ENCODE measurements at places on chromosomes 7 and 10. TPM values are rescaled to one million over a fixed set of nuclear protein-coding genes. Genes with fewer than 3 reads are reported as not detected.
A peak's percentile ranks its signal among the peaks of the same experiment; 100 is the strongest.

GHITM gene
- total RNA-seq: 468 TPM

GRCh38 chr10:68406111-68406814, 814 bp downstream of the RUFY2 start:
- H3K36me3 ChIP-seq: peaks cover 2% of the 10 kb centered on the region
- peak overlapping the region; percentile 94 for H3K27ac ChIP-seq
- no peaks in the 10 kb centered on the region for H3K27me3 ChIP-seq
- H3K4me1 ChIP-seq: peaks cover 24% of the 10 kb centered on the region
- DNase-seq: peak; percentile 48

GRCh38 chr7:149773446-149774236, at the start of gene ZNF467:
ZNF467 (minus strand) TSS chr7:149773588; CDS start chr7:149771032, 2,556 bp downstream.
- no peaks in the 10 kb centered on the region for H3K36me3 ChIP-seq
- H3K27me3 ChIP-seq: no peaks in the 10 kb centered on the region
- H3K27ac ChIP-seq: peak within 1 kb of the TSS; percentile 84
- peak; percentile 79 for DNase-seq
- peaks cover 51% of the 10 kb centered on the region for H3K4me1 ChIP-seq

GDF2 gene
- total RNA-seq: not detected

SH2D4B gene
- total RNA-seq: not detected

DNA sequence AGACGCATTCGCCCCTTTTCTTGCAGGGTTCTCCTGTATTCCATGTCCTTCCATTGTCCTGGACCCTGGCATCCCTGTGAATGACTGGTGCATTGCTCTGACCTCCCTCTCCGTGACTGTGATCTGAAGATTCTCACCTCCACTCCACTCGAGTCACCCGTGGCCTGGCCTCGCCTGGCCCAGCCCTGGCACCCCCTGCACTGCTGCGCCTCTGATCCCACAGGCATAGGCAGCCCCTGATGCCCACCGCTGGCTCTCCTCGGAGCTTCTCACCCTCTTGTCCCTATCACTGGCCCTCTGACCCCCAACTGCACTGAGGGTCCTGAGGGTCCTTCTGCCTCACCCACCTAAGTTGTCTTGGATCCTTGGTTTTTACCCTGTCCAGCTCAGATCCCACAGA, 2.2 kb upstream of the MMP21 start:
- H3K4me3 ChIP-seq: no peak overlapping the region
- no peak overlapping the region for H3K27ac ChIP-seq
- H3K4me1 ChIP-seq: no peaks in the 10 kb centered on the region
- peaks cover 3% of the 10 kb centered on the region for H3K27me3 ChIP-seq
- no peaks in the 10 kb centered on the region for H3K36me3 ChIP-seq
- no peak for DNase-seq

DNA sequence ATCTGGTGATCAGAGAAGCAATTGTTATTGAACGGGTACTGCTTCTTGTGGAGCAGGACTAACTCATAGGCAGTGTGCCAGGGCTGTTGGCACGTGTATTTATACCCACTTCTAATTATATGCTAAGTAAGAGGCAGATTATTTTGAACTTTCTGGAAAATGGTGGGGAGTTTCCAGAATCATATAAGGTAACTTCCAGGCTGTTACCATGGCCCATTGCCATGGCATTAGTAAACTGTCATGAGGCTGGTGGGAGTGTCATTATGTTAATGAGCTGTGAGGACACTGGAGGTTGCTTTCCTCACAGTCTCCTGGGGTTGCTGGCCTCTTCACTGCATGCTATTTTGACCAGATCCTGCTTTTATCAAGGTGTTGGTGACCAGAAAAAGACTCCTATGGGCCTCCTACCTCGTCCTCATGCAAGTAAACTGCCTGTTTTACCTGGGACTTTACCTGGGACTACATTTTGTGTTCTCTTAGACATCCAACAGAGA, 122.6 kb downstream of the KCND2 start:
- no peaks in the 10 kb centered on the region for H3K27me3 ChIP-seq
- no peak overlapping the region for H3K4me3 ChIP-seq
- H3K4me1 ChIP-seq: no peaks in the 10 kb centered on the region
- no peaks in the 10 kb centered on the region for H3K36me3 ChIP-seq
- no peak for DNase-seq

DNA sequence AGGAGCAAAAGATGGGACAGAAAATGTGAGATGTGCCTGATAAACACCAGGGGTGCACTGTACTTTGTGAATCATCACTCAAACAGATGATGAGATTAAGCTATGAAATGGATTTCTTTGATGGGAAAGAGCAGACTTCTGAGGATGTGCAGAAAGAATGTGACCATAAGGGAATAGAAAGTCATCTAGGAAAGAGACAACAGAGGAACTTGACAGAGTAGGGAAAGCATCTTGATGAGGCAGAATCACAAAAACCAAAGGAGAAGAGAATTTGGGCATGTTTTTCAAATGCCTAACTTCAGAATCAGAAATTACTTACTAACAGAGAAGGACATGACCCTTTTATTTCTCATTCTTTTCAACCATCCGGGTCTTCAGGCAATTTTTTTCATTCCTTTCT, 82.4 kb upstream of the LRRTM3 start:
- DNase-seq: no peak
- no peaks in the 10 kb centered on the region for H3K36me3 ChIP-seq
- H3K27me3 ChIP-seq: no peaks in the 10 kb centered on the region
- H3K27ac ChIP-seq: no peak overlapping the region
- H3K4me1 ChIP-seq: no peaks in the 10 kb centered on the region
